ENCODE measurements at places on chromosomes 6 and 20. TPM values are rescaled to one million over a fixed set of nuclear protein-coding genes. Genes with fewer than 3 reads are reported as not detected.

- H3K4me3 ChIP-seq: no peak overlapping the region
- no peaks in the 10 kb centered on the region for H3K36me3 ChIP-seq
- H3K27ac ChIP-seq: no peak overlapping the region
- no peak for DNase-seq
- H3K4me1 ChIP-seq: peaks cover 5% of the 10 kb centered on the region
- H3K27me3 ChIP-seq: peaks cover 33% of the 10 kb centered on the region
Observed at GRCh38 chr20:2757969-2758368, 42.5 kb downstream of the CPXM1 start.

DNA sequence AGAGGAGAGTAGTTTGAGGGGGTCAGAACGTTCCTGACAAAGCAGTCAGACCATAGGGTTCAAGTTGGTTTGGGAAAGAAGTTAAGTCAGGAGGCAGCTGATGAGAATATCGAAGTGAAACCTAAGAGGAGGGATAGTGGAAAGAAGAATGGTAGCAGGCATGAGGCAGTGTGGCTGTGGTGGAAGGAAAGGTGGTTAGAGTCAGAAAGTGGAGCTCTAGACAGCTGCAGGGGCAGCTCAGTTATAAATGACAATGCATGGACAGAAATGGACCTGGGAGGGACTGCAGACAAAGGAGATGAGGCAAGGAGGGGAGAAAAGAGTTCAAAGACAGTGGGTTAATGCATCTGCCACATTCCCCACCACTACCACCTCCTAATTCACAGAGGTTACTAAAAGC is 66.6 kb downstream of the SMLR1 start:
- no peaks in the 10 kb centered on the region for H3K27me3 ChIP-seq
- H3K4me3 ChIP-seq: no peak overlapping the region
- no peaks in the 10 kb centered on the region for H3K36me3 ChIP-seq
- no peaks in the 10 kb centered on the region for H3K4me1 ChIP-seq
- DNase-seq: no peak

GRCh38 chr6:38593409-38593808 is 46.3 kb downstream of the BTBD9 start:
- H3K36me3 ChIP-seq: peaks cover 8% of the 10 kb centered on the region
- H3K27me3 ChIP-seq: no peaks in the 10 kb centered on the region
- no peak overlapping the region for H3K27ac ChIP-seq
- no peak overlapping the region for H3K4me3 ChIP-seq
- no peak for DNase-seq

DNA sequence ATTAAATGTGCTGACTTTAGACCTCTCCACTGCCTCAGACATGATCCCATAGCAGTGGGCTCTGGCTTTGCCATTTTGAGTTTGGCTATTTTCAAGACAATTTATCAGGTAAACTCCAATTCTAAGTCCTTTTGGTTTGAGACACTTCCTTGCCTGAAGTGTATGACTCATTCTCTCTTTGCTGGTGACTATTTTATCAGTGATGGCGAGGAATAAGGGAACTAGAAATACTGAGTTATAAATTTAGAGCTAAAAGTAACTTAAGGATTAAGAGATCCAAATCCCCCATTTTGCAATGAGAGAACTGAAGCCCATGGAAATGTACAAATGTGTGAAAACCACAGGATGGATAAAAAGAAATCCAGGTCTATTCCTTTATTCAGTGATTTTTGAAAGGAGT is 30.9 kb upstream of the CD83 start:
- H3K27me3 ChIP-seq: peaks cover 3% of the 10 kb centered on the region
- H3K4me1 ChIP-seq: no peaks in the 10 kb centered on the region
- no peak for DNase-seq
- H3K27ac ChIP-seq: no peak overlapping the region
- H3K4me3 ChIP-seq: no peak overlapping the region

- no peaks in the 10 kb centered on the region for H3K27me3 ChIP-seq
- H3K27ac ChIP-seq: no peak overlapping the region
- H3K4me3 ChIP-seq: no peak overlapping the region
- peaks cover 19% of the 10 kb centered on the region for H3K36me3 ChIP-seq
Observed at GRCh38 chr20:479487-479886, 17.2 kb upstream of the TBC1D20 start.

DNA sequence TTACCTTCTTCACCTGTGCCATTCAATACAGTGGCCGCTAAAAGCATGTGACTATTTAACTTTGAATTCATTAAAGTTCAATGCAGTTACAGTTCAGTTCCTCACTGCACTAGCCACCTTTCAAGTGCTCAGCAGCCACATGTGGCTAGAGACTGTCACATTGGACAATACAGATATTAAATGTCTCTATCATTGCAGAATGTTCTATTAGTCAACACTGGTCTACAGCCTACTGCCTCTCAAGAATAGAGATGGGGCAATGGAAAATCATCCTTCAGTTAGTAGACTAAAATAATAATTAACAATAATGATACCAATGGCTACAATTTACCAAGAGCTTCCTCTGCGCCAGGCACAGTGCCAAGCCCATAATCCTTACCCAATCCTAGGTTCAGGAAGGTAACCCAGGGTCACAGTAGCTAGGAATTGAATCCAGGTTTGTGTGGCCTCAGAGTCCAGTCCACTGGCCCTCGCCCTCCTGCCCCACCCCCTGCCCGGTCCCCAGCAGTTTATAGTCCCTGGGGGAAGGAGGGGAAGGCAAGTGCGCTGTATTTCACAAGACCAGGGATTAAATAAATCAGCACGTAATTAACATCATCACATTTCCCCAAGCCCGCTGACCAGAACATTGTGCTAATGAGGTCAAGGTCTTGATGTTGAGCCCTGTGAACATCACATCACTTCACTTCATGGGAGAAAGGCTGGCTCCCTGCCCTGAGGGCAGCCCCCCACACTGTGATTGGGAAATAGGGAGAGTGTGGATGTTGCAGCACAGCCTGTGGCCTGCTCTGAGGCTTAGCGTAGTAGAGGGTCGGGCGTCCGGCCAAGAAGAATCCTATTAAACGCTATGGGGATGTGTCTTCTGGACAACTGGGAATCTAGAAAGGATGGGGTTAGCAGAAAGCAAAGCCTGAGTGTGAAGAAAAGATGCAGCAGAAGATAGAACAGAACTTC is 147.2 kb downstream of the VEGFA start:
- H3K27ac ChIP-seq: no peak overlapping the region
- no peaks in the 10 kb centered on the region for H3K36me3 ChIP-seq
- no peak for DNase-seq

GRCh38 chr6:117907601-117908245 is 659 bp downstream of the SLC35F1 start:
- peaks cover 46% of the 10 kb centered on the region for H3K27me3 ChIP-seq
- no peaks in the 10 kb centered on the region for H3K36me3 ChIP-seq
- H3K4me1 ChIP-seq: no peaks in the 10 kb centered on the region
- DNase-seq: peak; percentile 25
- H3K4me3 ChIP-seq: no peak overlapping the region
- no peak overlapping the region for H3K27ac ChIP-seq

DNA sequence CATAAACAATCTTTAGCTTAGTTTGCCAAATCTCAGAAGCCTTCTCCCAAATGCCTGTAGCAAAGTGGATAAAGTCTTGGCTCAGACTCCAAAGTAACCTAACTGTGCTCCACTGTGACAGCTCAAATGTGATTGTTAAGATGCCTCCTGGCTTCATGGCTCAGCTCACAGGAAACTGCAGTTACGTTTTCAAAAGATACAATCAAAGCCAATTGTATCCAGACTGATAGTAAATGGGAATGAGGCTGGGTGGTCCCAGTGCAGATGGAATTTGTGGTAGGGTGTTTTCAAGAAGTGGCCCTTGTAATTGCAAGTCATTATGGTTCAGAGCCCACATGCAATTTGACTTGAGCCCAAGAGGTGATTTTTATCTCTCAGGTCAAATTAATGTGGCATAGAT is 151.2 kb upstream of the TAB2 start:
- H3K27me3 ChIP-seq: peaks cover 2% of the 10 kb centered on the region
- H3K4me1 ChIP-seq: peaks cover 39% of the 10 kb centered on the region
- H3K27ac ChIP-seq: peak overlapping the region; percentile 72
- no peak for DNase-seq
- H3K4me3 ChIP-seq: peak overlapping the region; percentile 55
- H3K36me3 ChIP-seq: peaks cover 18% of the 10 kb centered on the region

Gene AIF1
- 117 TPM for total RNA-seq

Gene SIRPD
- total RNA-seq: 0.31 TPM
